ENCODE measurements at places on chromosomes 2 and 18. TPM values are rescaled to one million over a fixed set of nuclear protein-coding genes. Genes with fewer than 3 reads are reported as not detected.

GRCh38 chr2:16438613-16439321, 226.9 kb downstream of the CYRIA start:
- no peak for DNase-seq

GRCh38 chr18:58566556-58567292, 62.2 kb downstream of the ALPK2 start:
- no peak for DNase-seq

The ABCG5 gene
- not detected for total RNA-seq

DNA sequence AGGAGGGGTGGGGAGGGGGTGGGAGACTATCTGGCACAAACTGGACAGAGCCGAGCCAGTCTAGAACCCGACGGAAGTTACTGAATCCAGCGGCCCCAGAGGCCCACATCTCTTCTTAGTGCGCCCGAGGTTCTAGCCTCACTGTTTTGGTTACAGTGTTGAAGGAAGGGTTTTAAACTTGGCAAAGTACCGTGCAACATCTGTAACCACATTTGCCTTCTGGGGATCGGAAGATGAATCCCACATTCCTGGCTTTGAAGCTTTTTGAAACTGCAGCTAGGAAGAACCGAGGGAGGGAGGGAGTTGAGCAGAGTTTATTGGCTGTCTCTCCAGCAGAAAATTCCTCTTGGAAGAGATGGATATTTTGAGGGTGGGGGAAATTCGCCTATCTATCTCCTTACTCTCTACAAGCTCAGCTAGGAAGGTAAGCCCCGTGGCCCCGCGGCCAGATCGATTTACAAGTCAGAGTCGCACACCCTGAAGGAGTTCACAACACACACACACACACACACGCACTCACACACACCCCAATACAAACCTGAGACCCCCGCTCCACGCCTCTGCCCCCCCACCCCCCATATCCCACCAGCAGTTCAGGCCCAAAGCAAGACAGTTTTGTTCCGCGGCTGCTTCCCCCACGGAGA, 1.0 kb downstream of the ACVR1 start:
- DNase-seq, result peak; percentile 46

DNA sequence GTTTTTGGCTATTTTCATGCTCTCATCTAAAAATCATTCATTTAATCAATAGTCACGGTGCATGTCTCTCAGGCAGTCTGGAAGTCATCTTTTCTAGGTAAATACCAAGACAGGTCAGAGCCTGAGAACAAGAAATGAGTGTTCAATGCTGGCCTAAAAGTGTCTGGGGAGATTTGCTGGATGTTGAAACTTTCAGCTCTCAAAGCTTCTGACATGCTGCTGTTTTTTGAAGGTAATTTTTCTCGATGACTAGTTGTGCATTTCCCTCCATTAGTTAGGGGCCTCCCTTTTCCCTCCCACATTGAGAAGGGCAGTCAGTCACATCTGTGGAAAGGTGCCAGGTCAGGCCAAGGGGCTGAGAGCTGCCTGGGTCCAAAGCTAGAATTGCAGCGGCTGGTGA, 115.6 kb downstream of the LPIN1 start:
- no peak for DNase-seq

GRCh38 chr2:26916128-26916692, 54.2 kb upstream of the MAPRE3 start:
- DNase-seq, result peak; percentile 22

The UGT1A6 gene
- 134 TPM for total RNA-seq

The ACVR1 gene
- total RNA-seq, result 31.7 TPM

The DLGAP1 gene
- total RNA-seq, result 0.52 TPM

GRCh38 chr2:200179151-200179550, 127.3 kb upstream of the SPATS2L start:
- no peak for DNase-seq

DNA sequence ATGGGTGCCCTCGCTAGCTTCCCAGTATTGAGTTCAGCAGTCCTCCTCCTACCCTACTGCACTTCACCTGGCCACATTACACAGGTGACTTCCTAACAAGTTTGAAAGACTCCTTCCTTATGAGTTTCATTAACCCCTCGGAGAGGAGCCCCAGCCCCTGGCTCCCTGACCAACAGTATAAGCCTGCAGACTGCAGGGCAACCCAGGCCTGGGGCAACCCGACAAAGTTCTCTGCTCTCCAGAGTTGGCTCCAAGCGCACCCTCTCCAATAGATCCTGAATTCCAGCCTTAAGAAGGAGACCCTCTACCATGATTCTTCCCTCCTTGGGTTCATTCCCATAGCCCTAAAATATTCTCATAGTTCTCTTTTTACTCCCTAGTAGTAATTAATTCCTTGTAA, 1162.8 kb upstream of the TMEFF2 start:
- DNase-seq, result no peak

The C2orf78 gene
- not detected for total RNA-seq

DNA sequence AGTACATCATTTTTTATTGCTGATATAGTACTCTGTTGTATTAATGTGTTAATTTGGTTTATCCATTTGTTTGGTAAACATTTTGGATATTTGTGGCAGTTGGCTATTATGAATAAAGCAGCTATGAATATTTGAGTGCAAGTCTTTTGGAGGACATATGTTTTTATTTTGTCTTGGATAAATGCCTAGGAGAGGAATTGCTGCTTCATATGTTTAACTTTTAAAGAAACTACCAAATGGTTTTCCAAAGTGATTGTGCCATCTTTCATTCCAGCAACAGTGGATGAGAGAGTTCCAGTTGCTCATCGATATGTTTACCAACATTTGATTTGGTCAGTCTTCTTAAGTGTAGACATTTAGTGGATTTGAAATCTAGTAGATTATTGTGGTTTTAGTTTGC, 51.8 kb downstream of the MERTK start:
- DNase-seq, result no peak

- DNase-seq, result no peak
Measured at GRCh38 chr2:181916726-181917718, 25.5 kb downstream of the ITPRID2 start.

DNA sequence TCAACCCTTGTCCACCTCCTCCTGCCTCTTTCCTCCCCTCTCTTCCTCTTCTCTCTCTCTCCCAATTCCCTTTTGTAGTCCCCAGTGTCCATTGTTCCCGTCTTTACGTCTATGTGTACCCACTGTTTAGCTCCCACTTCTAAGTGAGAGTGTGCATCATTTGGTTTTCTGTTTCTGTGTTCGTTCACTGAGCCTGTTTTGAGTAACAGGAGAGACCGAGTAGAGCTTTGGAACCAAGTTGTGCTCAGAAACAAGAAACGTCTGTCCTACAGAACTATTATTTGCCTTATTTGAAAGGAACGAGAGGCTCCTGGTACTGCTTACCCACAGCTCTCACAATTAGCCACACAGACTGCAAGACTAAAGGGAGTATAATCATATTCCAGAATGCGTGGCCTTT, 50.1 kb upstream of the MAPRE2 start:
- DNase-seq, result no peak

GRCh38 chr2:239058766-239059165, 210.9 kb downstream of the TWIST2 start:
- DNase-seq, result no peak

The RGPD3 gene
- total RNA-seq, result 0.10 TPM

The GAD1 gene
- 0.57 TPM for total RNA-seq

- DNase-seq, result no peak
Measured at GRCh38 chr2:217975626-217976025, 27.2 kb downstream of the TNS1 start.

GRCh38 chr2:82994151-82994550, 1464.9 kb downstream of the SUCLG1 start:
- no peak for DNase-seq

GRCh38 chr2:188664416-188664815, 309.8 kb upstream of the COL3A1 start:
- DNase-seq, result no peak

- no peak for DNase-seq
Measured at GRCh38 chr2:63700271-63700670, 111.5 kb downstream of the MDH1 start.

GRCh38 chr2:233801357-233802131, 23.4 kb downstream of the MROH2A start:
- no peak for DNase-seq

The LINC00305 gene
- not detected for total RNA-seq

The GREB1L gene
- total RNA-seq, result 0.05 TPM

The SYT4 gene
- not detected for total RNA-seq

DNA sequence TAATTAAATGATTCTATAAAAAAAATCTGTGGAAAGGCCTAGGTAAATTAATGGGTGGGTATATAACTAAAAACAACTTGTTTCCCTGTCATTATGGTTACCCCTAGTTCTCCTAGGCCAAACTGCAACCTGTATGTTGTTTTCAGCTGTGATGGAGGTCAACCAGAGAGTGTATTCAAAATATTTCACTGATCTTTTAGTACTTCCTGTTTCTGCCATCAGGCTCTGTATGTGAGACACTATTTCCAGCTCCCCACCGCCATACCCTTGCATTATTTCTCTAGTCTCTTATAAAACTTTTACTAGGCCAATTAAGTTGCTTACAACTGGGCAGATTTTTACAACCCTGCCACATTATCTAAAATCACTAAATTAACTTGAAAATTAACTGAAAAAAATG, 21.0 kb upstream of the CDKL4 start:
- no peak for DNase-seq

DNA sequence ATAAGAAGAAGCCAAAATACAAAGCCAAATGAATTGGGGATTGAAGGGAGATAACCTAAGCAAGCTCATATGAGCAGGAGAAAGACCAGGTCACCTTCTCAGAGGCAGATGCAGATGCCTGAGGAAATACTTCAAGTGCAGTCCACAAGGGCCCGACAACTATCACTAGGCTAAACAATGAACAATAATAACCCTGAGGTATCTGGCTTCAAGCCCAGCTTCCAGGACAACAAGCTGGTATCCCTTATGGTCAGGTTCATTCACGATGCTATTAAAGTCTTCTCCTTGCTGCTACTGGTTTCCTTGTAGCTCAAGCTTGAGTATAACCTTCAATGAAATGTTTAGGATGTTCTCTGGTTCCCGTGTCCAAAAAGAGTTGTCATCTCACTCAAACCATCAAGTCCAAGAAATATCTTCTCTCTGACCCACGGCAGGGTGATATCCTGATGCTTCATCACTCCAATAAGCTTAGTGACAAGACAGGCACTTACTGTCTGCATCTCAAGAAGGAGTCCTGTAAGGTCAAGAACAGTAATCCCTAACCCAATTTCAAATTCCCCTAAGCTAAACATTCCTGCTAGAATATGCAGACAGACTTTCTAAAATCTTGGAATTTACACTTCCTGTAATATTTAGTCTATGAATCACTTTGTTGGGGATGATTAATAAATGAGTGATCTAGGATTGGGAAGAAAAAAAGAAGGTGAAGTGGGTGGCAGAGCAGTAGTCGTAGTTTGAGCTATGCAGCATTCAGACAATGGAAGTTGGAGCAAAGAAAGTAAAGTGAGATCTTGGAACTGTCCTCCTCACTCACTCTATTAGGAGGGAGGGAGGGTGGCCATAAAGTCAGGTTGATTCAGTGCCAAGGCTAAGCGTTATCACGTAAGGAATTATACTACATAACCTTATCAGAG, 33.1 kb downstream of the CHN1 start:
- DNase-seq, result no peak

The IRS1 gene
- total RNA-seq, result 40.0 TPM

GRCh38 chr2:40513201-40513600, 61.3 kb upstream of the SLC8A1 start:
- DNase-seq, result no peak

DNA sequence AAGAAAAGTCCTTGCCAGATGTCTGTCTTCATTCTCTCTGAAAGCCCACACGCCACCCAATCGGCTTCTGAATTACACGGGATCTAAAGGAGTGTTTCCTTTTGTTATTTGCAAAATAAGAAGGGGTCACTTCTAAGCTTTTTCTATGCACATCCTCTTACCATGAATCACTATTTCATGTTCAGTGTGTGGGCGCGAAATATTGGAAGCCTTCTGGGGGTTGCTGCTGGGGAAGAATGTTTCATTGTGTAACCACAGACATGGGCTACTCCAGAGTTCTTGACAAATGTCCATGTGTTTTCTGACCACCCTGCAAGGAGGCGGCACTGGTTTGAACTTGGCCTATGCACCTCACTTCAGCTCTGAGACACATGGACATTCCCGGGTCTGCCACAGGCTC, 133.6 kb upstream of the APCDD1 start:
- DNase-seq, result no peak

DNA sequence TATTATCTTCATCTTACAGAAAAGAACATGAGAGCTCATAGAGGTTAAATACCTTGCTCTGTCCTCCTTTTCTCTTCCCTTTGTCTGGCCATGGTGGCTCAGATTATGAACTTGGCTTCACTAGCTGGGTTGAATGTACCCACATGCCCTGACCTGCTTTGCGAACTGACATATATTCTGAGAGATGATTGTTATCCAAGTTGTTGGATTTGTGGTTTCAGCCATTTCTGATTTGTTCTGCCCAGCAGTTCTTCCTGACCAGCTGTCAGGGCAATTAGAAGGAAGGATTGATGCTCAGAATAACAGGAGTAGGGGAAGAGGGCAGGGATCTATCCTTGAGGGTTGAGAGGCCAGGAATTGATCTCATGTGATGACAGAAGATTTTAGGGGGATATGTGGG, 236.8 kb upstream of the FAM98A start:
- no peak for DNase-seq

The DNAJC10 gene
- 128 TPM for total RNA-seq

GRCh38 chr2:238108423-238109183, 8.5 kb downstream of the ESPNL start:
- DNase-seq, result no peak

The FBXO11 gene
- 67.7 TPM for total RNA-seq

- no peak for DNase-seq
Measured at GRCh38 chr18:79384151-79384807, 11.5 kb upstream of the NFATC1 start.

- DNase-seq, result no peak
Measured at GRCh38 chr2:104945866-104946265, 92.0 kb downstream of the POU3F3 start.

The IL36G gene
- not detected for total RNA-seq

DNA sequence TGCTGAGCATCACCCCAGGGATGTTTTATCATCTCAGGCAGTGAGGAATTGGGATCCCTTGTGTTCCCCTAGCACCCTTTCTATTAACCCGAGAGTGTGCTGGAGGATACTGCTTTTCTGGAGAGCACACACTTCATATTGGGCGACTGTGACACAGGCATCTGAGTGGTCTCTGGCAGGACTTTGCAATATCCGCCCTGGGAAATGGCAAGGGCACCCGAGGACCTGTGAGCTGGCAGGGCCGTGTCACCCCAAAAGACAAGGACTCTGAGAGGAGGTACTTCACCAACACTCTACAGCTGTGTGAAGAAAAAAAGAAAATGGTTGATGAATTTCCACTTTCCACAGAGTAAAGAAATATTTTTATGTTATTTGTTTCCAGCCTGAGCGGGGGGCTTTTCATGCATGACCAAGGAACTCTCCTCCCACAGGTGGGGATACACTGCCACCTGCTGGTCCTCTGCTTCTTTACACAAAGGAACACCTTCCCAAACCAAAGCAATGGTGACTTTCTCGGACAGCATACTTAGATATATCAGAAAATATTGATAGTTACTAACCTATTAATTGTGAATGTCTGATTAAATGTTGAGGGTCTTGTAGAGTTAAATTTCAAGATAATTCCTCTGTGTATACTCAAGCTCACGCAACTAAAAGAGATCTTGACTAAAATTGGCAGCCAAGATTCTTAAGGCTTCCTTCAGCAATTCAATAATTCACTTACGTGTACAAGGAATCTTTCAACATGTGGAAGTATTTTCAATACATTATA, 45.9 kb upstream of the REG3G start:
- DNase-seq, result no peak

GRCh38 chr2:23534771-23535170, 149.8 kb downstream of the KLHL29 start:
- DNase-seq, result no peak

The FAP gene
- 3.0 TPM for total RNA-seq

- DNase-seq, result no peak
Measured at GRCh38 chr2:152399003-152399402, 64.0 kb downstream of the FMNL2 start.

Data from ureter (tissue), 1 donor.